ENCODE measurements at places on chromosomes 6 and 20.
A peak's percentile ranks its signal among the peaks of the same experiment; 100 is the strongest.

DNA sequence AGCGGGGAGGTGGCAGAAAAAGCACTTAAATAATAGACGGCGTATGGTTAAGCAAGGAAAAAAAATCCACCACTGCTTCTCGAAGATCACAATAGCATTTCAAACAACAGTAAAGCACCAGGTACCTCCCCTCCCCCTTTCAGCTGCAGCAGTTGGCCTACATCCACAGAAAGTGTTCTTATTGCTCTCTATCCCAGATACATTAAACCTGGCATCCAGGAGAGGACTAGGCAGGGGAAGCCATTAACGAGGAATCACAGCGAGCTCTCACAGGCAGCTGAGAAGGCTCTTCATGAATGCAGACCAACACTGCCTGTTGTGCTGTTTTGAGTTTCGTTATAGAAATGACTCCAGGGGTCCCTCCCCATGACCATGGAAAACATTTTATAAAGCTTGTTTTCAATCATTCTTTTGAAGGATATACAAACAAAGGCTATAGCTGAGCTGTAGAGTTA lies 11.8 kb downstream of the FYN start:
- ATAC-seq, result peak; percentile 38

DNA sequence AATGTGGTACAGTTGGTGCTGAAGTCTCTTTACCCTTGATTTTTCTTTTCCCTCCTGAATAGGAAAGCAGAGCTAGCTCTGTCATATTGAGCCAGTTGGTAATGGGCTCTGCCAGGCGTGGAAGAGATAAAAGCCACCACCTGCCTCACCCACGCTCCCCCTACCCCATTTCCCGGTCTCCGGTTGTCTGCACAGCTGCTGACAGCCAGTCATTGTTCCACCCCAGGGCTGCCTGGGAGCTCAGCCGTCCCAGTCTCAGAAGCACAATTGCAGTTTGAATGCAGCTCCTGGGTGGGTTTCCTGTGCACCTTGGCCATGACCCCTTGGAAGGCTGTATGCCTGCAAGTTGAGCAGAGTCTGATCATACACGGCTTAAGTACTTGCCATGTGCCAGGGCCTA lies 675.2 kb upstream of the FLRT3 start:
- peak; percentile 88 for ATAC-seq

DNA sequence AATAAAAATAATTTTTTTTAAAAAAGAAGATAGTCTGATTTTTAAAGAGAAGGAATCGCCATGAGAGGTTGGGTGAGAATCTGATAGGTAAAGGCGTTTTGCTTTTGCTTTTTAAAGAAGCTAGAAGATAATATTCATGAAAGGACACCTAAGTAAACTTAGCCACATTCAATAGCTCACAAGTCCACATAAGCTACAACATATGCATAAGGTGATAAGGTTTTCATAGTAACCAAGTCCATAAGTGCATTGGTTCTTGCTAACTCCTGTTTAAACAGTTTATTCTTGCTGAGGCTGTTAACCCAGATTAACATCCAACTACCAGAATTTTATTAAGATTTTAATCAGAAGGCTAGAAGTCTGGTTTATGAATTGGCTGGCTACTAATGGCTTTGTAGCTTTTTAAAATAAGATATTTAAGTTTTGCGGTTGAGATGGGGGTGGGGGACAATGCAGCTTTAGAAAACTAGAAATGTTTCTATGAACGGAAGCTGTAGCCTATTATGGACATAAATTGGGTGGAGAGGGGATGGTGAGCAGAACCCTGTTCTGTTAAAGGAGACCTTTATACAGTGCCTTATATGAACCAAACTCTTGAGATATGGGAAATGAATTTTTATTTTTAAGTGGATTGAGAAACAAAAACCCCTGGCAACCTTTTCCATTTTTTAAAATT lies 235.1 kb downstream of the ZFAND3 start:
- ATAC-seq, result no peak

- no peak for ATAC-seq
These were observed 9.9 kb upstream of the ID4 start for GRCh38 chr6:19827247-19827646.

GRCh38 chr6:36906539-36907325 lies 21.0 kb downstream of the C6orf89 start:
- ATAC-seq, result peak; percentile 47

DNA sequence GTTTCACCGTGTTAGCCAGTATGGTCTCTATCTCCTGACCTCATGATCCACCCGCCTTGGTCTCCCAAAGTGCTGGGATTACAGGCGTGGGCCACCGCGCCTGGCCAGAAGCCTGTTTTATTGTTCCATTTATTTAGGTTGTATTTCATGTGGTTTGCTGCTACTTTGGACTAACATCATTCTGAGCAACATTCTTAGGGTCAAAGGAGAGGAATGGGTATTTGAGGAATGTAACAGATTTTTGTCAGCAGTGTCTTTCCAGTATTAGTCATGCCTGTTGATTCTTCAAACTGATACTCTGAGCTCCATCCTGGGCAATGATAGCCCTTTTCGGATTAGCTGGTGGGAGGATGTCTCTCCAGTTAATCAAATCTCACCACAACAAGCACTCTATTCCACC lies 213.0 kb upstream of the CITED2 start:
- no peak for ATAC-seq

GRCh38 chr20:57313951-57314350 lies 15.7 kb upstream of the SPO11 start:
- no peak for ATAC-seq

DNA sequence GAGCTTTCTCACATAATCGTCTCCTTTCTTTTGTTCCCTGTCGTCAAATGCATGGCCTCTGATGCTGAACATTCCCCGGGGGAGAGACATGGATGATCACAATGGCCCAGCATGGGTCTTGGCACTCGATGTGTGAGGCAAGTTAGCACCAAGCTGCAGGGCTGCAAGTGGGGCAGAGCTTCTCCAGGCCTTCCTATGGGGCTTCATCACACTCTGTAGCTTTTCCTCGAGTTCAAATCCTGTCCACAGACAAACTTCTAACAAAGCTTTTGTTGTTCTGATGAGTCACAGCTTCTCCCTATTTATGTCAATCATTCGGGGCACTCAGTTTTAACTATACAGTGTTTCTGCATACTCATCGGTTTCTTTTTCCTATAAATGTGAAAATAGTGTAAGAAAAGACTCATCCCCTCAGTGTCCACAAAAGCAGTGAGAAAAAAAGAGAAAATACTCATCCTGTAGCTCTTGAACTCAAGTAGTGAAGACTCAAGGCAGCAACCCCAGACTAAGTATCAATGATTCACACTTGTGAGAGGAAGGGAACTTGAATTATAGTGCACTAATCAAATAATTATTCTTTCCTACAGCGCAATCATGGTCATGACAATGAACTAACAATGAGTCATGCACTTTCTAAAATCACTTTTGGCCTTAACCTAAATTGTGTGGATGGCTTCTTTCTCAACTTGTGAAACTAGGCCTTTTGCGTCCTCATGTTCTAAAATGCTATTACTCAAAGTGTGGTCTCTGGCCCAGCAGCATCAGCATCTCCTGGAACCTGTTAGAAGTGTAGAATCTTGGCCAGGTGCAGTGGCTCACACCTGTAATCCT lies 68.4 kb upstream of the NOX3 start:
- no peak for ATAC-seq

DNA sequence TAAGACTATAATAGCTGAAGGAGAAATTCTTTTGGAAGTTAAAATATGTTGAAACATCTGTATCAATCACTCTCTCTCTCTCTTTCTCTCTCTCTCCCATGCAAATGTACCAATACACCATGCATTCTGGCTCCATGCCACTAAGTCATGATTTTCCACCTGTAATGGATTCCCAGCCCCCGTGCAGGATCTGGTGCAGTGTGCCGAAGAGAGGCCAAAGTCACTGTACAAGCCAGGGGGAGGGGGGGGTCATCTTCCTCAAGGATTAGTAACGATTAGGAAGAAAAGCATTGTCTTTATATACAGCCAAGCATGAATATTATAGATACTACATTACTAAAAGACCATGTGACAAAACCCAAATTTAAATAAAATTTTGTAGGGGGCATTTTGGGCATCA lies 725.1 kb downstream of the KIF16B start:
- no peak for ATAC-seq

- ATAC-seq, result peak; percentile 98
These were observed 697.2 kb upstream of the CITED2 start for GRCh38 chr6:140071601-140072062.

Measured in motor neuron (in vitro differentiated cells).